ENCODE measurements at places on chromosomes 6 and 20.
A peak's percentile ranks its signal among the peaks of the same experiment; 100 is the strongest.

DNA sequence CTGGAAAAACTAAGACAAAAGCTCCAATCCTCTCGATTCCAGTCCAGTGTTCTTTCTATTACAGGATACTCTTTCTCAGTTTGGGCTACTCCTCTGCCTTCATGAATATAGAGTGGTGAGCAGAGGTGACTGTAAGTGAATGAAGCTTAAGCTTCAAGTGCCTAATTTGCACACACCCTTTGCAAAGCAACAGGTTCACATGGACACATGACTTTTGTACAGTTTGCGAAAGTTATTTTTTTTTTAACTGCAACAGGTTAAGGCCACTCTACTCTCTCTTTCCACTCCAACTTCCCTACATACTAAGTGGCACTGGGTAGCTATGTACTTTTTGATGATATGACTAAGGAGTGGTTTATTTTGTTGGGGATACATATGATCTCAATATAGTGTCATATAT is 19.4 kb upstream of the HEY2 start:
- DNase-seq = no peak

DNA sequence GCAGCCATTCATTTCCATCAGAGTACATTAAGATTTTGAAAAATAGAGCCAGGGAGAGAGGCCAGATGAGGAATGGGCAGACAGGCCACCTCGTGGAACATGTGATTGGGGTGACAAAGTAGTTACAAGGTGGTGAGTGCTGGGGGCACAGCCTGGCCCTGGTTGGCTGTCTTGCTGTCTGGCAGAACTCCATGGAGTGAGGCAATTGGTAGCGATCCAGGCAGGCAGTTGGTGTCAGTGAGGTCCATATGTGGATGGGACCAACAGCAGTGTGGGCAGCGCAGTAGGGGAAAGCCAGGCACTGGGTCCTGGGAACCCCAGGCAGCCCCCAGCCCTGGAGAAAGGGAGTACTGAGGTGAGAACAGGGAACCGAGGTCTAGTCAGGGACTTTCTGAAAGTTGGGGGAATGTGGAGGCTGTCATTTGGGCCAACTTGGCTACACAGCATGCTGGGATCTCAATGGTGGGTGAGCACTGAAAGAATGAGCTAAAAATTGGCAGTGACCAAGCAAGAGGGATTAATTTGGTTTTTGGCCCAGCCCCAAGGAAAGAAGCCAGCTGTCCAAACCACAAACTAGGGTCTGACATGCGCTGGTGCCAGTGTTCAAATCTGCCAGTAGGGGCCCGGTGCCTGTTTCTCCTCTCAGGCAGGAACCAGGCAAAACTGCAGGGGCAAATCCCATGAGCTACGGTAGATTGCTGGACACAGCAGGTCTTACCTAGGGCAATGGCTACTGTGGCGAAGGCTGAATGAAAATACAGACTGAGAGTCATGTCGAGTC is 61.4 kb upstream of the E2F3 start:
- no peak for DNase-seq

- no peak for DNase-seq
These were observed 98.8 kb downstream of the SASH1 start for GRCh38 chr6:148441454-148441911.

DNA sequence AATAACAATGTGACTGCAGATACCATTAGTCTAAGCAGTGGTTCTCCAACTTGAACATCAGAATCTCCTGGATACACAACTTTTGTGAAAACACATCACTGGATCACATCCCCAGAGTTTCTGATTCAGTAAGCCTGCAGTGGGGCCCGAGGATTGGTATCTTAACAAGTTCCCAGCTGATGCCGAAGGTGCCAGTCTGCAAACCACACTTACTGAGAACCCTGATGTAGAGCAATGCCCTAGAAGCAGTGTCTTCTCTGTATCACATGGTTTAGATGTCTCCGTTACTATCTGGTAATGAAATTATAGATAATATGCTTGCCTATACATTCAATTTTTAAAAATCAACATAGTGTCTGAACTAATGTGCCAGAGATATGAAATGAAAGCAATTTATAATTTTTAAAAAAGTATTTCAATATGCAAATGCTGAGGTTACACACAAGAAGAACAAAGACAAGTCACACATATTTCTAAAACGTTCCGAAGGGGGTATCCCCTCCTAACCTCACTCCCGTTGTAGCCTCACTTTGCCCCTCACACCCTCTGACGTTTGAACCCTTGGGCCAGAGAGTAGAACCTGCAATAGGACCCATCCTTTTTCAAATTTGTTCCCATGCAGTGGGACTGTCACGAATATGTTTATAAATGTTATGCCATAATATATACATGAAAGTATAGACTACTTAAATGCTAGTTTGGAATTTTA is 115.4 kb upstream of the SAMD5 start:
- no peak for DNase-seq

- DNase-seq = no peak
These were observed 286.5 kb upstream of the NT5E start for GRCh38 chr6:85163156-85164080.

GRCh38 chr6:35264550-35265274 is 5.2 kb downstream of the ZNF76 start:
- DNase-seq = peak; percentile 2

DNA sequence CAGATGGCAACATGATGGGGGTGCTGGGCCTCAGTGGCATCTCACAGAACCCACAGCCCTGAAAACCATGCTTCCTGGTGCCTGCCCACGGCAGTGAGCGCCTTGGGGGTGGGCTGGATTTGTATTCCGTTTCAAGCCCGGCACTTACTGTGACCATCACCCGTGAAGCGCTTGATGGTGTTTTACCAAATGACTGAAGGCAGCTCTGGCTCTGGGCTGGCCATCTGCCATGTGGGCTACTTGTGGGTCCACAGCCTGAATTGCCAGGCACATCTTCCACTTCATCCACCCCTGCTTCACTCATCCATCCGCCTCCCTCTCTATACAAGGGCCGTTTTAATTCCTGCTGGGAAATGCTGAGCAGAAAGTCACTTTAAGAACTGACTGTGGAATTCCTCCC is 250.9 kb upstream of the GMDS start:
- no peak for DNase-seq

DNA sequence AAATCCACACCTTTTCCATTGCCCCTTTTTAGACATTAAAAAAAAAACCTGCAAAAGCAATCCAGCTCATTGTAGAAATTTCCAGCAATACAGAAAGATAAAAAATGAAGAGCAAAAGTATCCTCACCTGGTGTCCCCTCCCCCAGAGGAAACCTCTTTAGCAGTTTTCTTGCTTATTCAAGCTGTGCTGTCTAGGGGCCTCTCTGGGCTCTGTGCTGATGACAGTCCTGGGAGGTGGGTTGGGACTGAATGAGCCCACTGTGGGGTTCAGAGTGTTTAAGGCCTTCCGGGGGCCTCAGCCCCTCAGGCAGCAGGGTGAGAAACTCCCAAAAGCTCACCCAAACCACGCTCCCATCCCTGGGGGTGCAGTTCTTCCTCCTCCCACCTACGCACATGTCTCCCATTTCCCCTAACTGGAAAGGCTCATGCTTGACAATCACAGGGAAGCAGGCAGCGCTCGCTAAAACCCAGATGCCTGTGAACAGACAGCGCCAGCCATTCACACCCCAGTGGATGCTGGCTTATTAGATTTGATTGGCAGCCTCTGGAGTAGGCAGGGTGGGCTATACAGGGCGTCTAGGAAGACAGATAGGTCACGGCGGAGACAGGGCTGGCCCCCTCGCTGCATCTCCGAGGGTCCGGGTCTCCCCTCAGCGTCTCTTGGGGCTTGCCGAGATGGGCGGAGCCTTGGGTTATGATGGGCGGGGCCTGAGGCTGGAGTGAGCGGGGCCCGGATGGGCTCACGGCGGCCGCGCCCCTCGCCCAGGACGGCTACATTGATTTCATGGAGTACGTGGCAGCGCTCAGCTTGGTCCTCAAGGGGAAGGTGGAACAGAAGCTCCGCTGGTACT is 4.6 kb downstream of the GUCA1A start:
- no peak for DNase-seq

- peak; percentile 88 for DNase-seq
These were observed at the start of gene HLA-B for GRCh38 chr6:31356946-31357466. HLA-B (minus strand) TSS chr6:31357179; CDS start chr6:31357158, 21 bp downstream.
